AG20443 (cell line): ENCODE measurements at places on chromosomes 3 and 15.

- no peak for DNase-seq
These were observed 66.2 kb downstream of the ETV5 start for GRCh38 chr3:186042521-186043202.

DNA sequence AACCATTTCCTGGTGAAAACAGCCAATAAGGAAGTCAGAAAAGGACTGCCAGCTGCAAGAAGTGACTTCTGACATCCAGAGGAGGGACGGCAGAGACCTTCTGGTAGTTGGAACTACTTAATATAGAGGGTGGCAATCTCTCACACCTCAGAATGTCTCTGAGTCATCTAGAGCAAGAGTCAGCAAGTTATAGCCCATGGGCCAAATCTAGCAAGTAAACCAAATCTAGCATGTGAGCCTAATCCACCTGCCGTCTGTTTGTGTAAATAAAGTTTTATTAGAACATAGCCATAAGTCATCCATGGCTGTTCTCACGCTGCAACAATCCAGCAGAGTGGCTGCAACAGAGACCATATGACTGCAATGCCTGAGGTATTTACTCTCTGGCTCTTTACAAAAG is 160.5 kb upstream of the NR2E3 start:
- DNase-seq, result no peak

DNA sequence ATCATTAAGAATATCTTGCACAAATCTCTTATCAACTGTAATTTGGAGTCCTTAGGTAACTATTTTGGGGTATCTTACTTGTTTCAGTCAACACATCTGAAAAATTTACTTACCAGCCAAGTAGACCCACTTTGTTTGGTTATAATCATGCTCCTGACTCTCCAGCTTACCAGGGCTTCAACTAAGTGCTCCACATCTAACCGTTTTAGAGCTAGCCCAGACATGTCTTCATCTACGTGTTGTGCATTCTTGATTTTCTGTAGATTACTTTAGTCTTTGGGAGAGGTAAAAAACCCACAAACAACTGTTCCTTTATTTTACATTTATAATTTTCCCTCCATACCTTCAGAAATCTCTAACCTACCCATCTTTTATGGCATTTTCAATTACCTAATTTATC is 17.2 kb downstream of the EAF2 start:
- no peak for DNase-seq

DNA sequence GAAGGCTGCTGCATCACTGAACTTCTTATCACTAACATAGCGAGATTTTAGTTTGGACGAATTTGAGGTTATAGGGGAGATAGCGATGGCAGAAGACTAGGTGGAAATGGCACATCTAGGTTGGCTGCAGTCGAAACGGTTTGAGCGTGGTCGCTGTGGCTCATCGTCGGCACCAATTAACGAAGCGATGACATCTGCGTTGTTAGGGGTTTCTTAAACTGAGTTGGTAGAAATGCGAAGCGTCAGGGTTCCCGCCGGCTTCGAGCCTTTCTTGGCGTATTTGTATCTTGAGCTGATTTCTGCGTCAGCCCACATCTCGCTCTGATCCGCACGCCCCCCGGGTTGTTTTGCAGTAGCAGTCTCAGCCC is 319 bp downstream of the LNP1 start:
- DNase-seq, result peak; percentile 39

DNA sequence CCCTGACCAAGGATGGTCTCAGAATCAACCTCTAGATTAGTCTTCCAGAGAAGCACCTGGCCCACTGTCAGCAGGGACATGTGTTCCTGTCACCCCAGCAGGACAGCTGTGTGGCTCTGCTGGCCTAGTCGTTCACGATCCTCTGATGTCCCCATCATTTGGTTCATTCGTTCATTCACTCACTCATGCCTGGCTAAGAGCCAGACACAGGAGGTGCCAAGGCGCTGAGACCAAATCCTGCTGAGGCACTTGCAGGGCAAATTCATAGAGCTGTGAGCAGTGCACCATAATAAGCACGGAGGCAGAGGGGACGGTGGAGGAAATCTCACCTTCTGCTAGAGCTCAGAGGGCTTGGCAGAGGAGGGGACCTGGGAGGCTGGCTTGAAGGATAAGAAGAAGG is 49.9 kb upstream of the FGD5 start:
- no peak for DNase-seq

GRCh38 chr3:115359536-115359935 is 212.4 kb upstream of the ZBTB20 start:
- DNase-seq, result no peak

GRCh38 chr3:171419457-171419856 is 40.7 kb downstream of the TNIK start:
- DNase-seq, result no peak

DNA sequence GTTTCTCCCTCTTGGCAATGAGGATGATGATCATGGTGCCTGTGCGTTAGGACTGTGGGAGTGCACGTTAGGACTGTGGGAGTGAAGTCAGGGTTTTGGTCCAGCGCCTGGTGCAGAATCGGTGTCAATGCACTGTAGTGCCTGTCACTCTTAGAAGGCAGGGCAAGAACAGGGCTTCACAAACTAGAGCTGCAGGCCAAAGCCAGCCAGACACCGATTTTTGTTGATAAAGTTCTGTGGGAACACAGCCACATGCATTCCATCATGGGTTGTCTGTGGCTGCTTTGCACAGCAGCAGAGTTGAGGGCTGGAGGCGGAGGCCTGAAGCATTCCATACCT is 32.6 kb upstream of the NR2C2 start:
- no peak for DNase-seq

- no peak for DNase-seq
These were observed 449.3 kb upstream of the THRB start for GRCh38 chr3:24943961-24944360.

DNA sequence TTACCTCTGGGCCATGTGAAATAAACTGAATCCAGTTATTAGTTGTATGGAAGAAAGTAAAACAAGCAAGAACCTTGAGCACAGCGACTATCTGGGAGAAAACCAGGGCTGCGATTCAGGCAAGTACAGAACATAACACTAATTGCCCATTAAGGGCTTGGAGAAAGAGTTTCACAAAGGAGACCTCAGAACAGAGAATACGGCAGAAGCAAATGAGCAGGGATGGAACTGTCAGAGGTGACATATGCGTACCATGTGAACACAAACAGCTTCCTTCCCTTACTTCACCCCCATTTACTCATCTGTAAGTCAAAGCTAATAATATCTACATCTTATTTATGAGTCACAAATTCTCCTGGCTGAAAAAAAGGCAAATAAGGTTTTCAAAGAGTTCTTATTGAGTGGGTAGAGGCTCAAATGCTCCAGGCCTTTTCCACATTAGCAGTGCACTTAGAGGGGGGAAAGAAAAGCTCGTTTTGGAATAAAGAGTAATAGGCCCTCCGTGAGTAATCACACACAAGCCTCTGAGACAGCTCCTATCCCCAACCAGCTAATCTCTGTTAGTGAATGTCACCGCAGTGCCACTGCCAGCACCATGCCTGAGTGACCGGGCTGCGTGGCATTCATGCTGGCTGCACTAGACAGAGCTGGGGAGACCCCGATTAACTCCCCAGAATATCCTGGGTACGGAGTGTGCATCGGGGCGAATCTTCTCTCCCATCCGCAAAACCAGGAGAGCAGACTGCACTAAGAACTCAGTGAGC is 2.6 kb downstream of the PCSK6 start:
- DNase-seq, result no peak

- DNase-seq, result no peak
These were observed 494.1 kb downstream of the ZNF385D start for GRCh38 chr3:21256932-21257331.

GRCh38 chr15:69557020-69557706 is 104.5 kb downstream of the RPLP1 start:
- peak; percentile 91 for DNase-seq

GRCh38 chr3:133520286-133520685 is 53.2 kb upstream of the CDV3 start:
- no peak for DNase-seq

- DNase-seq, result no peak
These were observed 14.9 kb upstream of the MAGI1 start for GRCh38 chr3:66053550-66054094.

GRCh38 chr3:24498796-24499195 is 4.1 kb upstream of the THRB start:
- DNase-seq, result no peak

DNA sequence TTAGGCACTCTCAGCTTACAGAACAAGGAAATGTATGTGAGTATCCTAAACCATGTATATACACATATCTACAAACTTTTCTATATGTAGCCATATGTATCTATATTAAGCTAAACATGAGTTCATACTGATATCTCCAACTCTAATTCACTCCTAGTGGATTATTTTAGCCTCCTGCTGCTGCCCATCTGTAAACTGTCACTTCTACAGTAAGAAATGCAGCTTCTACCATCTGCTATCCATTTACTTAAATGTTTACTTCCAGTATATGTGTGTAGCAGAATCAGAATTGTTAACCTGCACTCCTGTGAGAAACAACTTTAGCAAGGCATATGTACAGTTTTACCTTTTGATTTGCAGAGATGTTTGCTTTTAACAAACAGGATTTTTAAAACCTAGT is 478.5 kb upstream of the CBLB start:
- no peak for DNase-seq

DNA sequence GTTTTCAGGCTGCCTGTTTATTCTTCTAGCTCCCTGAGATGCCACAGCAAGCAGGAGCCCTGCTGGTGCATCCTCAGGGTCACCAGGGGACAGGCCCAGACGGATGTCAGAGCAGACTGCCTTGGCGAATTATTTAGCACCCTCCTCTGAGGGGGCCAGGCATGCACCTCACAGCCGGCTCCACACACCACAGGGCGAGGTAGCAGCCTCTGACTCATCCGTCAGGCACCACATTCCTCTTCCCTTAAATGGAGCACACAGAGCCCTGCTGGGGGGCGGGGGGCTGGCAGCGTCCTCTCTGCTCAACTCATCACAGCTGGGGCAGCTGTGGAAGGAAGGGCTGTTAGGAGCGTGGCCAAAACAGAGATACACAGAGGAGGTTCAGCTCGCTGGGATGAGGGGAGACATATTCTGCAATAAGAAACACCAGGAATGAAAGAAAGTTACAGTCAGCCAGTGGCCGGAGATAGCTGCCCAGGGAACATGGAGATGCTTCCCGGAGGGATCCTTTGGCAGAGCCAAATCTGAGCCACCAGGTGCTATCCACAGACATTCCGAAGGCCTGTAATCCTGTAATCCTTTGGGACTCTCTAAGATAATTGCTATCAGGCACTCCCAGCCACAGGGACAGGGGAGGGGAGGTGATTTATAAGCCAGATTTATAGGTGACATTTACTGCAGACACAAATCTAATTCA is 13.9 kb upstream of the PRICKLE2 start:
- peak; percentile 94 for DNase-seq

DNA sequence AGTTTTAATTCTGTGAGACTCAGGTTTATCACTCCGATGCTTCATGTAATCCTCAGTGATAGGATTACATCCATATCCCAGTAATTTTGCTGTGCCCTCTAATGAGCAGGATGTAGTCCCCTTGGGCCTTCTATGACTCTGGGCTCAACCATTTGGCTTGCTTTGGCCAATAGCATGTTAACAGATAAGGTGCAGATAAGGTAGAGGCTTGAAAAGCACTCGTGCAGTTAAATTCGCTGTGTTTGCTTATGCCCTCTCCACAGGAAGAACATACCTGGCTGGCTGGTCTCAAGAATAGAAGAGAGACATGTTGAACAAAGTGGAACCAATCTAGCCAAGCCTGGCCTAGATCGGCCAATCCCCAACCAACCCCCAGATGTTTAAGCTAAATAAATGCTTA is 20.1 kb downstream of the CCDC13 start:
- no peak for DNase-seq

GRCh38 chr15:61449186-61449702 is 220.1 kb upstream of the RORA start:
- no peak for DNase-seq

- no peak for DNase-seq
These were observed 103.9 kb downstream of the MME start for GRCh38 chr3:155184011-155184410.

DNA sequence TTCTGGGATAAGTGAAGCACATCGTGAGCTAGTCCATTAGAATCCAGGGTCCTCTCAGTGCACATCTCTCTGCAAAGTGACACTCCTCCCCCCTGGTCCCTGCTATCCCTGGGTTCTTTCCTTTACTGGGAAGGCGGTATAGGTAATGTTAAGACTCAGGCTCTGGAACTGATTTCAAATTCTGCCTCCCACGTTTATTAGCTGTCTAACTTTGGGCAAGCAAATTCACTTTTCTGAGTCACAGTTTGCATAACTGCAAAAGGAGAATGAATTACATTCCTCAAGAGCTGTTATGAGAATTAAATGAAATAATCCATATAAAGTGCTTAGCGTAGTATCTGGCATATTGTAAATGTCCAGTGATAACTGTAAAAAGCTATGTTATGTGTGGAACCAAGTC is 168.1 kb upstream of the LRRN1 start:
- no peak for DNase-seq

GRCh38 chr15:49934487-49934886 is 184.5 kb downstream of the ATP8B4 start:
- DNase-seq, result no peak

- DNase-seq, result peak; percentile 21
These were observed 138.3 kb upstream of the MYRIP start for GRCh38 chr3:39671116-39671515.

- DNase-seq, result no peak
These were observed 10.5 kb upstream of the IP6K2 start for GRCh38 chr3:48727511-48727910.

DNA sequence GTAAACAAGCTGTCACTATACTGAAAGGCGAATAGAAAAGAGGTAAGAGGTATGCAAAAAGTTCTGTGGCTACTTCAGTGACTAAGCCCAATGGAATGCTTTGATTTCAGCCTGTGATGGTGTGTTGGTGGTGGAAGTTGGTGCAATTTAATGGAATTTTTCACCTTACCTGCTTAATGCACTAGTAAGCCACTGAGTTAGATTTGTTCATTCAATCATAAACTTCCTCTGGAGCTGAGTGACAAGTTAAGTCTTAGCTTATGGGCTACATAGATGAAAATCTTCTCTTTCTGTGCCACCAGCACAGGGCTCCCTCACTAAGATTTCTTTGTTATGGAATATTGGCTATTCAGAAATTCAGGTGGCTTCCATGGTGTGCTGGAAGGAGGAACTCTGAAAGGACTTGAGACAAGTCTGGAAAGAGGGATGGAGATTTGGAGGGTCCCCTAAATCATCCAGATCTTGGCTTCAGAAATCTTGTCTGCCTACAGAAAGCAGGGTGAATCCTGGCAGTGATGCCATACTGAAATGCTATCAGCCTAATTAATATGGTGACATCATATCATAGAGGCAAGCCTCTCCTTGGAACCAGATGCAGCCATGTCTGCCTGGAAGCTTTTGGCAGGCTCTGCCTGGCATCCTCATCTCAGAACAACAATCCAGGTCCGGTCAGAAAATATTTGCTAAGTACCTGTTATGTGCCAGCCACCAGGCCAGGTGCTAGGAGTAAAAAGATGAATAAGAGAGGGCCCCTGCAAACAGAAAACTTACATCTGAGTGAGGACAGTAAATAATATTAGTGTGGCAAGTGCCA is 8.1 kb upstream of the GAP43 start:
- no peak for DNase-seq

DNA sequence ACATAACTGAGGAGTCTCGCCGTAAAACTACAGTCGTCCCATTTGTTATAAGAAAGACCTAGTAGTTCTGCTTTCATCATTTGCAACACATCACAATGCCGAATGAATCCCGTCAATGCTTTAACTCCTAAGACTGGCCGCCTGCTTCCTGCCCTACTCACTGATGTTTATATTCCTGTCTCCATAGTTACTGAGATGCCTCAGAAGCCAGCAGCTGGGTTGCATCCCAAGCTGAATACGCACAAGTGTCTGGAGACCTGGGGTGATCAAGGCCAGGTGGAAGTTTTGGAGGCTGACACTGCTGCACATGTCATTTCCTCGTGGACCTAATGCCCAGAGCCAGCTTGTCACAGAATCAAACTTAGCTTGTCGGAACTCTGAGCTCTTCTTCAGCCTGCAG is 95.2 kb upstream of the UBE2E1 start:
- peak; percentile 29 for DNase-seq
